ENCODE measurements at places on chromosomes 3 and 15.

DNA sequence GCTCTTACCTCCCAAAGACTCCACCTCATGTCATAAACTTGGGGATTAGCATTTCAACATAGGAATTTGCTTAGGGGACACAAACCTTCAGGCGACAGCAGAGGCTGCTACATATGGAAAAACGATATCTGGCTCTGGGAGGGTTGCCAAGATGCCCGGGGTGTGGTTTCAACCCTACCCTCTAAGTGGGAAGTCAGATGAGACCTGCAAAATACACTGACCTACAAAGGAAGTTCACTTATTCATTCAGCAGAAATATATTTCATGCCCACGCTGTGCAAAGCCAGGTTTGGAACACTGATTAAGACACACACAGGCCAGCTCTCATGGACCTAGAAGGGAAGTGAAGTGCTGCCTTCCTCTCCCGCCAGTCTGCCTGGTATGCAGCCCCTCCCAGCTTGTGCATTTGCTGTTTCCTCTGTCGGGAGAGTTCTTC, 239.3 kb downstream of the FEZF2 start:
- no peak for DNase-seq

GRCh38 chr3:12897381-12898289, 56.3 kb upstream of the RPL32 start:
- DNase-seq = no peak

GRCh38 chr3:49610666-49611280, 56.5 kb downstream of the BSN start:
- DNase-seq = no peak

GRCh38 chr3:8733332-8734094, at the start of gene CAV3:
TSS of gene CAV3 (plus strand) at chr3:8733802. CDS start at chr3:8733877, 75 bp downstream.
- no peak for DNase-seq

- DNase-seq = no peak
These were observed 699.6 kb downstream of the MCTP2 start for GRCh38 chr15:94930960-94931359.

DNA sequence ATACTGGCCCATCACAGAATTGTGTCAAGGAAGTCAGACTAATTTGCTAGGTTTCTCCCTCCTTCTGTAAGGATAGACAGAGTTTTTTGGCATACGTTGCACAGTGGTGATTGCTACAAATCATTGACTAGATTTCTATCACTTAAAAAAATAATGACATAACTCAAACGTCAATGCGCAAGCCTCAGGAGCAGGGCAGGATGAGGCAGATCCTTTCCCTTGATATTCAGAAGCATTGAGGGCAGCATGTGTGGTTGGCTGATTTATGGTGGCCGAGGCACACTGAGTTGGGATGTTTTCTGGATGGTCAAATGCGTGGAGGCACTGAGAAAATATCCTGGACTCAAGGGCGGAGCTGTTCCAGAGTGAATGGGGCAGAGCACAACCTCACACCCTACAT, 14.4 kb downstream of the THSD4 start:
- DNase-seq = no peak

DNA sequence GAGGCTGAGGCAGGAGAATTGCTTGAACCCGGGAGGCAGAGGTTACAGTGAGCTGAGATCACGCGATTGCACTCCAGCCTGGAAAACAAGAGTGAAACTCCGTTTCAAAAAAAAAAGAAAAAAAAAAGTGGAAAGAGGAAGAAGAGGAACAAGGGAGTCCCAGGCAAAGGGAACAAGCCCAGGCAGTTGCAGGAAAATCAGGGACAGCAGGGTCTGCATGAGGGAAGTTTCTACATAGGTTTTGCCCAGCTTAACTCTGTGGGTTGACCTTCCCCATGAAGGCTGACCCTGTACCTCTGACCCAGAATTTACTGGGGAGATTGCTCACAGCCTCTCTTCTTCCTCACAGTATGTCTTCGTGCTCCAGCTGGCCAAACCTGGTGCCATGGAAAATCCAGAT, 12.3 kb downstream of the RBP1 start:
- no peak for DNase-seq

GRCh38 chr3:38111201-38111600, 25.7 kb downstream of the ACAA1 start:
- no peak for DNase-seq

DNA sequence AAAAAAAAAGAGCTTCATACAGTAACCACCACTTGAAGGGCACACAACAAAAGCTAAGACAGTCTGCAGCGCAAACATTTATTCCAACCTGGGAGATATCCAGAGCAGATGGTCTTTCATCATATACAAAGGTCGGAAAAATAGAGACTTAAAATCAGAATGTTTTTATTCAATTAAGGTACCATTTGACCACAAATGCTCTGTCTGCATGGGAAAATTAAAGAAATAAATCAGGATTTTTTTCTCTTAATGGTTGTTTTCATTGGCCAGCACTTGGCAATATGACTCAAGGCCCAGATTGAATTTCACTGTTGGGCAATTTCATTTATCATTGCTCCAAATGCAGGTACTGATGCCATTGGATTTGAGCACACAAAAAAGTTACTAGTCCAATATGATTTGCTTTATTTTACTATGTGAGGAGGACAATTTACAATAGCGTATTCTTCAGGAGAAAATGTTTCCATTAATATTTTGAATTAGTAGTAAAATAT, 145.9 kb upstream of the AGTR1 start:
- DNase-seq = no peak

DNA sequence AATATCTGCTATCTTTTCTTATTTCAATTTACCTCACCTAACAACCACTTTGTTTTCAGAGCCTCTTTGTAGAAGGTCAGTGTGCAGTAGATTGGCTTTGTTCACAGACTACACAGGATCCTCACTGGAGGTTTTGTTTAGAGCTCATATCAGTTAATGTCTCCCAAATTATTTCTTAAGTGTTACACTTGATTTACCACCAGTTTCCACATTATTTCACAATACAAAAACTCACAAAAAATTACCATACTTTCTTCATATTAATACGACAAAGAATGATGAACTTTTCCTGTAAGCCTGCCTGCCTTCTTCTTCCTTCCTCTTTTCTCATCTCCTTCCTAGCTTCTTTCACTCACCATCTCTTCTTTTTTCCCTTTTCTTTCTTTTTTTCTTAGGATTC, 133.3 kb downstream of the ALCAM start:
- no peak for DNase-seq

DNA sequence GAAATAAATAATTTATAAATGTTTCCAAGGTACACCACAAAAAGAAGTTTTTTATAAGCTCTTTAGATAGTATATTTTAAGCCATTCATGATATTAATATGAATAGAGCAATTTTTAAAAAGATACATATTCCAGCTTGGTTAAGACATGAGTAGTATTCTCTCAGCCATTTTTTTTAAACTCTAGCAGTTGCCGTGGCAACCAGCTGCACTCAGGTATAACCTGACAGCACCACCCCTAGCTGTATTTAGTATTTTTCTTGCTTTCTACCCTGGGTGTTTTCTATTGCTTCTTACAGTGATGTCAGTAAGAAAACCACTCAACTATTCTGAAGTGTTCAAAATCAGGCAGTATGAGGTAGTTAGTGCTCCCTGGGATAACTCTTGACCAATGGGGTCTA, 496.3 kb upstream of the CNTN3 start:
- DNase-seq = no peak

Measured in activated CD8-positive, alpha-beta memory T cell treated with anti-CD3 and anti-CD28 coated beads, Interleukin-2, amount 50 U/mL, for 4 hours (primary cell).